ENCODE measurements at places on chromosomes 12 and 14.

DNA sequence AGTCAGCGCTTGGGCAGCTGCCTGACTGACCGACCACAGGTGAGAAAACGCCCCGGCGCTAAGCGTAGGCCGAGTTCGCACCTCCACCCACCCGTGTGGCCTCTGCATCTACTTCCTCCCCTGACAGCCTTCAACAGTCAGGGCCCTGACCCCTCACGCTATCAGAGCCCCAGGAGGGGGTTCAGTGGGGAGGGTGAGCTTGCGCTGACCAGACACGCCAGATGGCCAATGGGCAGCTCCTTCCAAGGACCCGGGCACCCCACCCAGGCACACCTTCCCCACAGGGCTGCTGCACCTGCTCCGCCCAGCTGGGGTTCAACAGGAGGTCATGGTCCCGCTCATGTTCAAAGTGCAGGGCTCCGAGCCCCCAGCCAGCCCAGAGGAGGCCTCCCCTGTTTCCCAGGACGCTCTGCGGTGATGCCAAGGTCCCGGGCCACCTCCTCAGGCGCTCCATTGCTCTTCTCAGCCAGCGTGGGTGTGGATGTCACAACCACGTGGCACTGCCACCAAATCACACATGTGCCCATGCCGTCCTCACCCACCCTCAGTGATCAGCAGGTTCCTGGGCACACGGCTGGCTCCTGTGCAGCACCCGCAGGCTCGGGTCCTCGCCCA is 48.7 kb upstream of the BCL11B start:
- no peak for DNase-seq

DNA sequence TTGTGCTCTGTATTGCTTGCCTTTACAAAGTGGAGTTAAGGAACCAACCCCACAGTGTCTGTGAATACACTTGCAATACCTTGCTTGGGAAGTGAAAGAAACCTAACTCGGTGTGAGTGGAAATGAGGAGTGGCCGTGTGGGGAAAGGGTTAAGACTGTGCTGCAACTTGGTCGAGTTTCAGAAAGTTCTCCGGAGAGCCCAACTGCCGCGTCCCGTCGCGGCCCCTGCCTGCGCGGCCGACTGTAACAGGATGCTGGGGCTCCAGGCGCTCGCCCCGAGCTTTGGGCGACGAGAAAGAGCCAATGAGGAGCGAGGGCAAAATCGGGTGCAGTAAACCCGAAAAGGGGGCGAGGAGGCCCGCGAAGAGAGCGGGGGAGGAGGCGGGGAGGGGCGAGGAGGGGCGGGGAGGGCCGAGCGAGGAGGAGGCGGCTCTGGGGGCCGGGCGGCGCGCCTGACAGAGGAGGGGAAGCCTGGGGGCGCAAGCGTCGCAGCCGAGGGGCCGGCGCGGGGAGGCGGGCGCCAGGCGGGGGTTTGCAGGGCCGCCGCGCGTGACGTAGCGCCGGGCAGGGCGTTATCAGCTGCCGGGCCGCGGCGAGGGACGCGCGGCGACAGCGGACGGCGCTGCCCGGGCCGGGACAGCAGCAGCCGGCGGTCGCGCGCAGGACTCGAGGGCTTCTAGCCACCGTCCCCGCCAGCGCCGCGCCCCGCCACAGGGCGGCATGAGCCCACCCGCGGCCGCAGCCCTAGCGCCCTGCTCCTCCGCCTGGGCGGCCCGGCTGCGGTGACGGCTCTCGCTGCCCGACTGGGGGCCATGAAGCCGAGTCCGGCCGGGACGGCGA is at the start of gene DACT1:
TSS of gene DACT1 (plus strand) at position 572 of the 840 bp plus-strand sequence. CDS start at position 813, 241 bp downstream.
- DNase-seq: peak; percentile 10

DNA sequence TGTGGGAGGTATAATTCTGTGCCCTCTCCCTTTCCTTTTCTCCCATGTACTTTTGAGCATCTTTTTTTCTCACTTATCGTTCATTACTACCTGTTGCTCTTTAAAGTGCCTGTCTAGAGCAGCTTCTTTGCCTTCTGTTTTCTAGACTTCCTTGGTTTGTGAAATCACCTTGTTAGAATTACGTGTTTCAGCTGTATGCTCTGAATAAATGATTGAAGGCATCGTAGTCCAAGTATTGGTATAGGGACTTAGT is 1.3 kb downstream of the NEDD1 start:
- no peak for DNase-seq

GRCh38 chr12:122888232-122888752 is 7.6 kb downstream of the VPS37B start:
- peak; percentile 44 for DNase-seq

DNA sequence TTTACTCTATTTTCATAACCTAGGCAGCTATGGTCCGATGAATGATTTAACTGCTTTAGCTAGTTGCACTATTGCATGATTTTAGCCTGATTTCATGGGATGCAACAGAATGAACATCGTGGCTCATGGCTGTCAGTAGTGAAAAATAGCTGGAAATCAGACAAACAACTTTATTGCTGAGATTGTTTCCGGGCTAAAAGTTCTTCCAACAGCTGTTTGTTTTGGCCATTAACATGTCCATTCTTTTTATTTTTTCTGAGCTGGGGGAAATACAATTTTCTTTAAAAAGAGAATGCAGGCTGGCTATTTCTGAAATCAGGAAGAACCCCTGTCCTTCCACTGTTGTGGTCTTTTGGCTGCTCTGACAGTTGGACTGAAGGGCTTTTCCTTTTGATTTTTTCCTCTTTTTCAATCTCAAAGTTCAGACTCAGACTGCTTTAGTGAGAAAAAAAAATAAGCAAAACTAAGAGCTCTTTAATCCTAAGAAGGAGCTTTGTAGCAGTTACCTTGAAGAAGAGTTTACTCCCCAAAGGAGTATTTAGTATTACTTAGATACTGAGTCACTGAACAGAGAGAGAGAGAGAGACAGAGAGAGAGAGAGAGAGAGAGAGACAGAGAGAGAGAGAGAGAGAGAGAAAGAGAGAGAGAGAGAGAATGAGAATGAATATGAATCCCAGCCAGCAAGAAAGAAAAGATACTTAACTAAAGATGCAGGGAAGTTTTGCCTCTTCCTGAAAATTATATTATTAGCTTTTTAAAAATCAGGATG is at the start of gene NAV3:
TSS of gene NAV3 (plus strand) at position 312 of the 769 bp plus-strand sequence. CDS start 568 bp downstream, outside the sequence.
- DNase-seq: no peak
